Globus pallidus (tissue), 1 donor: ENCODE measurements at places on chromosomes 5 and 9.

DNA sequence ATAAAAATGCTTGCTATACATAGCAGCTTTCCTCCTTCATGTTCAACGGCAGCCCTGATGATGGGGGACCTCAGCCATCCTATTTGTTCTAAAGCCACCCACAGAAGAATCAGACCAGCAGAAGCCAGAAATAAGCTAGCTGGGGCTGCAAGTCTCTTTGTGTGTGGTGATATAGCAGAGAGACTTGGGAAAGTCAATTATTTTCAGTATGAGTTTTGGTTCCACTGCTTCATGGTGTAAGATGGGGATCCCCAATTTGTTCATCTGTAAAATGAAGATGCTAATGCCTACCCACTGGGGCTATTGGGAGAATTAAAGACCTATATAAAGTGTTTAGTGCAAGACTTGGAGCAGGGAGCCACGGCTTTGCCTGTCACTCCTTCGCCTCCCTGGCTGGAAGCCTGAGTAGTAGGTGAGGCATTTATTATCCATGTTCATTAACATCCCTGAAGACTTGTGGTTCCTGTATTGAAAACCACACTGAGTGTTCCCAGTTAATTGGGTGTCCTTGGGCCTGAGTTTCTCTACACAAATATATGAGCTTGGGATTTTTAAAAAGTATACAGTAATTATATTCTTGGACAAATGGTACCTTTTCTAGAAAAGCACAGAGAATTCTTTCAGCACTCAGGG is 210.1 kb upstream of the SLC24A2 start:
- no peak for DNase-seq

- DNase-seq: no peak
Observed at GRCh38 chr9:110105107-110105506, 102.9 kb downstream of the C9orf152 start.

GRCh38 chr5:96615223-96615622 is 47.0 kb upstream of the CAST start:
- DNase-seq: no peak

DNA sequence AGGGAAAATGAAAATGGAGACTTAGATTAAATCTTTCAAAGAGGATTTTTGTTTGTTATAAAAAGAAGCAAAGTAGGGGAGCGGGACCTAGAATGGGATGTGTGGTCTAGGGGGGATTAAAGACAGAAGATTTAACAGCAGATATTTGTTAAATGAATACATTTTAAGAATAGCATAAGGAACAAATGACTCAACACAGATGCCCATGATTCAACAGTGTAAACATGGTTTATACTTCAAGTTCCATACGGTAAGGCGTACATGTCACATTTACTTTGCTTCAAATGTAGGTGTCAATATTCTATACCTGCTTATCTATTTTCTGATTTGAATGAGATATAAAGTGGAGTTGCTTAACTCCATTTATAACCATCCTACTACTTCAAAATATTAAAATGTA is 1.5 kb downstream of the TICAM2 start:
- no peak for DNase-seq

GRCh38 chr9:569296-569695 is 272.2 kb upstream of the DMRT1 start:
- no peak for DNase-seq

GRCh38 chr5:61806491-61807020 is 474.5 kb downstream of the ZSWIM6 start:
- no peak for DNase-seq

DNA sequence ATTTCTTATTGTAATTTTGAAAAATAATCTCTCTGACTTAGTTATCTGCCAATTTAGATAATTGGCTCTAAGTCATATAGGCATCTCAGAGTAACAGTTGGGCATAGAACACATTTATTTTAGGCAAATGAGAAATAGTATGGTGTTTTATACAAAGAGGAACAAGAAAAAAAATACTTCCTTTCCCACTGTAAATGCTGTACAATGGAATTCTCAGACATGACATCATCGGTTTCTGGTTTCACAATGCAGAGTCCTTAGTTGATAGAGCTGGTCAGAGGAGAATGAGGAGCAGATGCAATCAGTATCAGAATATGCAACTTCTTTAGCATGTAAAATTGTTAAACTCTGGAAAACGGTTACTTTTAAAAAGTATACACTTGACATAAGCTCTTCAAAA is 49.4 kb downstream of the PLK2 start:
- no peak for DNase-seq

DNA sequence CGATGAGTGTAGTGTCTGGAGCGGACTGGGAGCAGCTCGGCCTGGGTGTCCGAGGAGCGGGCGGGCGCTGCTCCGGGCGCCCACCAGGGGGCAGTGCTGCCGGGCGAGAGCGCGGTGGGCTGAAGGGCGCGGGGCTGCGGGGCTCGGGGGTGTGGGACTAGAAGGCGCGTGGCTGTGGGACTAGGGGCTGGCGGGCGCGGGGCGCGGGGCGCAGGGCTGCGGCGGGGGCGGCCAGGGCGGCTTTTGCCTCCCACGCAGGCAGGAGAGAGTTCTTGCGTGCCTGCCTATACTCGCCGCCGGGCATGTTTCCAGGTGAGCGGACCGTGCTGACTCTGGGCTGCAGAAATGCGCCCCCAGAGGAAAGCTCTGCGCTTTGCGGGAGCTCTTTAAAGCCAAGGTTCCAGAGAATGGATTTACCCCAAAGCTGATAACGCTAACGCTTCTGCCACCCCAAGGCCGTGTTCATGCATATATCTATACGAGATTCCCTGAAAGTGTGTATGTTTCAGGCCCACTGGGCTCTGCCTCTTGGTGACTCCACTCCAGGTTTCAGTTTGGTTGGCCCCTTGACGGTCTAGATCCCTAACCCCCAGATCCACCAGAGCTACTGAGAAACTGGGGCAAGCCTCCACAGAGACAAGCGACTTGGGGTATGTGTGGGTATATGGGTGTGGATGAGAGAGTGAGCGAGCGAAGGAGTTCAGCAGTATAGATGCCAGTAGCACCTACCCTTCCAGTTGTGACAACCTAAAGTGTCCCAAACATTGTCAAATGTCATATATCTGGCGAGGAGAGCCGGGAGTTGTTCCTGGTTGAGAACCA is 56.2 kb downstream of the ACER2 start:
- DNase-seq: peak; percentile 68

DNA sequence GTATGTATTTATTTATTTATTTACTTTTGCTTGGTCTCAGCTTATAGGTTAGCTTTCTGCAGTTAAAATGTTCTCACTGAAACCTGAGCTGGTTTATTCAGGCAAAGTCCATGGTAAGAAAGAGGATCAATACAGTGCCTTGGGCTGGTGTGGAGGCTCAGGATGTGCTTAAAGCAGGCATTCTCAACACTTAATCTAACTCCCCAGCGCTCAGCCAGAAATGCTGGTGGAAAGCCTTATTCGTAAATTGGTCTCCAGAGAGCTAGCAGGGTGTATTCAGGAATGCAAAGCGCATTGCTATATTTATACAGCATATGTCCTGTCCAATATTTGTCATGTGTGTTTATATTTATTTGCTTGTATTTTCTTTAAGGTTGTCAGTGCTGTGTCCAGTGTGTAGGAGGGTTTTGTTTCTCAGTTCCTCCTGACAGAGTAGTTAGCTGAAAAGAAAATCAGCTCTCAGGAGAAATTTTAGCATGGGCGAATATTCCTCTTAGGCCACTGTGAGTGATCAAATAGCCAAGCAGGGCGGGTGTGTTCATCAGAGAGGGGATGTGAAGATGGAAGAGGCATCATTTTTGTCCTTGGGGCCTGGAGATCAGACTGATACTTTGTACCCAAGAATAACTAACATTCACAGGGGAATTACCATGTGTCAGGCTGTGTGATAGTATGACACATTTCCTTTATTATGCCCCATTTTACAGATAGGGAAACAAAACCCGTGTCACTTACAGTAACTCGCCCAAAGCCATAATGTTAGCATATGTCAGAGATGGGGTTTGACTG is 65.8 kb downstream of the DOCK2 start:
- DNase-seq: no peak

DNA sequence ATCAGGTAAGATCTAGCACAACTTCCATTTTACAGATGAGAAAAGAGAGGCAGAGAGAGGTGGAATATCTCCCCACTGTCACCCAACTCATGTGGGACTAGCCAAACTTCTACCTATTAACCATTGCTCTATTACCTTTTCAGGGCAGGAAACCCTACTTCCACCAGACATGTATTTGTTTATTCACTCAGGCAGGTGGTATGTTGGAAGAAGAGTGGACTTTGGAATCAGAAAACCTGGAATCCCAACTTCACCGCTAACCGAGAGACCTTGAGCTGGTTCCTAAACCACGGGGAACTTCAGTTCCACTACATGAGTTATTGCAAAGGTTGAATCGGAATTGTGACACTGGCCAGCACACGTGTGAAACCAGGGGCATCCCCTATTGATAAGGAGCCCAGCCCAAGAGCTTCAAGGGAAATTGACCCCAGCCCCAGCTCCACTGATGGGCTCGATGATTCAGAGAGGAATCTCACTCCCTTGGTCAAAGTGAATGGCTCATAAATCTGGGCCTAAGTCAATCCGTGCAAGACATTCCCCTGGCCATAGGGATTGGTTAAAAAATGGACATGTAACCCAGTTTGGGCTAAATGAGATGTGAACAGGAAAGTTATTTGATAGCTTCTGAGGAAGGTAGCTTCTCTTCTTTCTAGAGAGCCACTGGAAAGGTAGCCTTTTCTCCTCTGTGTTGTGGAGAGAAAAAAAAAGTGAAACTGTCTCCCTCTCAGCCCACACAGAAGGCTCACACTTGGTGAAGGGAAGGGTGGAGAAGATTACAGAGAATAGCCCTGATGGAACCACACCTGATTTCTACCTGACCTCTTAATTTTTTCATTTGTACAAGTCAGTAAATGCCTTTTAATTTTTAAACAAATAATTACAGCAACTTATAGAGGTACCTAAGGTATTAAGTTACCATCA is 5.5 kb upstream of the GLIS3 start:
- DNase-seq: no peak

GRCh38 chr5:54590824-54591223 is 73.3 kb downstream of the SNX18 start:
- no peak for DNase-seq

DNA sequence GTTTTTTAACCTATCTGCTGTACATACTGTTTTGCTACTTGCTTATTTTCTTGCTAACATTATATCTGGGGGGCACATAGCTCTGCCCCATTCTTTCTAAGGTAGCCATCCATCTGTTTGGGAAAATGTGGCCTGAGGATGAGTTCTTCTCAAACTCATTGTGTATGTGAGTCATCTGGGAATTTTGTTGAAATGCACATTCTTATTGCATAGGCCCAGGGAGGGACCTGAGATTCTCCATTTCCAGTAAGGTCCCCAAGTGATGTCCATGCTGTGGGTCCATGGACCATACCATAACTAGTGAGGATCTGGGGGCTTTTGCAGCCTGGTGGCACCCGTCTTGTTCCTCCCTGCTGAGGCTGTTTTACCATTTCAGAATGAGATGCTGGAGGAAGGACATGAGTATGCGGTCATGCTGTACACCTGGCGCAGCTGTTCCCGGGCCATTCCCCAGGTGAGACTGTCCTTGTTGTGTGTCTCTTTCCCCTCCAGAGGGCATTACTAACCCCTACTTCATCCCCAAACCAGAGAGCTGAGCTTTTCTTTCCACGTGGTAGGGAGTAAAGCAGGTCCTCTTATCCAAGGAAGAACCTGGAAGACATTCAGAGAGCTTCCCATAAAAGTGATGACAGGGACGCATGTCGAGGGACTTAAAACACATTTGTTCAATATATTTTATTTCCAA is 28.6 kb downstream of the CYFIP2 start:
- DNase-seq: no peak

GRCh38 chr5:4204276-4205141 is 608.9 kb downstream of the IRX1 start:
- DNase-seq: no peak

DNA sequence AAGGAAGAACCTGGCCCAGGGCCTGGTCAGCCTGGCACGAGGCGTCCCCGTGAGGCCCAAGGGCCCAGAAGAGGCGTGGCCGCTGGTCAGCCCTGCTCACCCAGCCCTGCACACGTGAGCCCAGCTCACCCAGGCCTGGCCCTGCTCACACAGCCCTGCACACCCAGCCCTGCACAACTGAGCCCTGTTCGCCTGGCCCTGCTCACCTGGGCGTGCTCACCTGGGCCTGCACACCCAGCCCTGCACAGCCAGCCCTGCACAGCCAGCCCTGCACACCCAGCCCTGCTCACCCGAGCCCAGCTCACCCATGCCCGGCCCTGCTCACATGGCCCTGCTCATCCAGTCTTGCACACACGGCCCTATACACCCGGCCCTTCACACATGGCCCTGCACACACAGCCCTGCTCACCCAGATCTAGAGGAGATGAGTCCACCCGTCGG is 2.1 kb downstream of the ZDHHC11 start:
- DNase-seq: no peak
